Activated T-cell treated with anti-CD3 and anti-CD28 coated beads, Interleukin-2, amount 50 U/mL, for 1 hour (primary cell): ENCODE measurements at places on chromosomes 3 and 15.
A peak's percentile ranks its signal among the peaks of the same experiment; 100 is the strongest.

- DNase-seq, result no peak
Observed at GRCh38 chr15:89758981-89759380, 7.9 kb upstream of the MESP1 start.

DNA sequence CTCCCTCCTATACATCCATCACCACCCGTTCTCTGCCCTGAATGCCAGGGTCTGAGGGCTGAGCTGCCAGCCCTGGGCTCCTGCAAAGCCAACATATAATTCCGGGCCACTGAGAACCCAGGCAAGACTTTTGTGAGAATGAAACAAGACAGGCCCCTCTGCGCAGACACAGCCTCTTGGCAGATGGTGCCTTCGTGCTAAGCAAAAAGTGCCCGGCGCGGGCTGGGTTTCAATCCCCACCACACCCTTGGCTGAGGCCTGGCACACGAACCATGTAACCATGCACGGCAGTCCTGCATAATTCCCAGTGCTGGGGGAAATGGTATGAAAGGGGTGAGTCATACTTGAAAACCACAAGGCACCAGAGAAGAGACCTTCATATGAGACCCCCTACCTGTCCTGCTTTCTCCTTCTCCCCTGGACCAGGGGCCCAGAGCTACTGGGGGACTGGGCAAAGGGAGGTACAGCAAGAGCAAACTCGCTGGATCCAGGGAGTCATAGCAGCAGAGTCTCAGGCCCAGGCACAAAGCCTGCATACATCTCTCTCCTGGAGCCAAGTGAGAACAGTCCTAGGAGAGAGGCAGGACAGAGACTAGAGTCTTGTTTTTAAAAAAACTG lies 26.1 kb upstream of the LOXL1 start:
- DNase-seq, result no peak

DNA sequence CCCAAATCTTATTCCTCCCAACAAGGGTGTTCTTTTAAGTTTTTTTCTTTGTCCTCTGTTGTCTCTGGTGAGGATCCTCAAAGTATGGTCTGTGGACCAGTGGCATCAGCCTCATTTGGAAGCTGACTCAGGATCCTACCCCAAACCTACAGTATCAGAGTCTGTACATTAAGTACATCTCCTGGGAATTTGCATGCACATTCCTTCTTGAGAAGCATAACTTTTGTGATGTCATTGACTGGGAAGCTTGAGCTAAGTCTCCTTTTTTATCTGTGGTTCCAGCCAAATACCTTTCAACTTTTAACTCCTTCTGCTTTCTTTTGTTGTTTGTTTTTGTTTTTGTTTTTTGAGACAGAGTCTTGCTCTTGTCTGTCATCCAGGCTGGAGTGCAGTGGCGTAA lies 40.5 kb downstream of the ARMC8 start:
- no peak for DNase-seq

GRCh38 chr3:128128251-128128650 lies 4.6 kb upstream of the RUVBL1 start:
- DNase-seq, result no peak

DNA sequence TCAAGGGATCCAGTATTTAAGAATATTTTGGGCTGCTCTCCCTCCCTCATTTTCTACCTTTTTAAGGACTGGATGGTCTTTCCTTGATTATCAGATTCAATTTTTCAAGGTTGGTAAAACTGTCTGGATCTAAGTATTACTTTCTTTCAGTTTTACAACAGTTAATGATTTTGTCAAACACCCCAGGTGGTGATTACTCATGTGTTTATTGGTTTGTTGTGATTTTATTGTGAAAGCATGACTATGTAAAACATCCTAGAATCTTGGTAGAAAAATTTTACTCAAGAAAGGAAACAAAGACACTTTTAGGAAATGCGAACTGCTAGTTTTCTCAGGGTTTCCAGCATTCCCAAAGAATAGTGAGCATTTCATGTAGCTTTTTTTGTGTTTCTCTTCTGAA lies 7.3 kb downstream of the GTF2E1 start:
- no peak for DNase-seq

DNA sequence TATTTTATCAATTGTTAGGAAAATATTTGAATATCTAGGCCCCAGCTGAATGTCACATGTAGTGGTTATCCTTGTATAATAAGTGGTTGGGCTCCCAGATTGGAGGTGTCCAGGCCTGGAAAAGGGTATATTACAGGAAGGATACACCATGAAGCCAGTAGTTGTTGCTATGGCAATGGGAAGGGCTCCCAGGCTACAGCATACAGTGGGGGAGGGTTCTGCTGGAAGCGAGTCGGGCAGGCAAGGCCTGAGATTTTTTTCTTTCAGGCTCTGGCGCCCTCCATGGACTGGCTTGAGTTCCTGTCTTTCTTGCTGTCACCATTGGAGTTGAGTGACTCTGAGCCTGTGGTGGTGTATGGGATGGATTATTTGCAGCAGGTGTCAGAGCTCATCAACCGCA lies 8.9 kb downstream of the ECE2 start:
- peak; percentile 31 for DNase-seq

DNA sequence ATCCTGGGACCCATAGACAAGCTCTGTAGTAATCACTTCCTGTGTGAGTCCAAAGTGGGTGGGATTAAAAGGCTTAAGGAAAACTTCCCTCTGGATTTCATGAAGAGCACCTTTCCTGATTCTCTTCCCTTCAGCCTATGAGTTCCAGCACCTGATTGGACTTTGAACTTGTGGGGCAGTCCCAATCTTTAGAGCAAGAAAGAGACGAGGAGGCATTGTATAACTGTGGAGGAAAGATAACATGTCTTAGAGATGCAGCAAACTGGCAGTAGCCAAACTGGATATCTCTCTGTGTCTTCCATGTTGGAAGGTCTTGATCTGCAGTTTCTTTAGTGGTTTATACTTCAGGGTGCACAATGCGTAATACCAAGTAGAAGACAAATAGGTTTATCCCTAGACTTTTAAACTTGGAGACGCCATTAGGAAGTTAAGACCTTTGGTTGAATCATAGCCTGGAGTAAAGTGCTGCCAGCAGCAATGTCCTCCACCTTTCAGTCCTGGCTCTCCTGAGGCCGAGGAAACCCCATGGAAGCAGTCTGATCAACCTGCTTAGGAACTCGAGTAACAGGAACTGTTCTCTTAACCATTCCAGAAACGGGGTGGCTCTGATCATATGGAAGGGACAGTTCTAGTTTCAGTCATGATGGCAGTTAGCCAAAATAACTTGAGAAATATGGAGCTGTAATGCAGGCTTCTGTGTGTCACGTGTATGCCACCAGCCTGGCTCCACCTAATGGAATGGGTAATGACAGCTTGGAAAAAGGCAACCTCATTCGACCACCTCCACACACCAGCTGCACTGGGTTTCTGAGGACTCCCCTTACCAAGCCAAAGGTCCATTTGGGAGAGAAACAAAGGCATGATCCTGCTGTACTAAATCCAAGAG lies 4.7 kb downstream of the EIF1B start:
- DNase-seq, result no peak

DNA sequence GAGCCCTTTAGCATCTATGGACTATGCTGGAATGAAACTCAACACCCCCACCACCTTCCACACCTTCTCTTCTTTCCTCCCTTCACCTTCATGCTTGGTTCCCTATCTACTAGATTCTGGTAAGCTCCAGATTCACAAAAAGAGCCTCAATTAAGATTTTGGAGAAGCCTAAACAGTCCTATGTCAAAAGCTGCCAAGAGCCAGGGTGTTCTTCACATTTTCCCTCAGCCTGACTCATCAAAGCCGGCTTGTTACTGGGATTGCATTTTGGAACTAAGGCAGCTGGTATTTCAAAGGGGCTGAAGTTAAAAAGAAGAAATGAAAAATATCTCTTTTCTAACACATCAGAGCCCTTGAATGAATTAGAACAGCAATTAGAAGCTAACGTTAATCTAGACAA lies 247.7 kb downstream of the MYRIP start:
- no peak for DNase-seq
